Psoas muscle (tissue), 8 donors: ENCODE measurements at places on chromosomes 3 and 15.

DNA sequence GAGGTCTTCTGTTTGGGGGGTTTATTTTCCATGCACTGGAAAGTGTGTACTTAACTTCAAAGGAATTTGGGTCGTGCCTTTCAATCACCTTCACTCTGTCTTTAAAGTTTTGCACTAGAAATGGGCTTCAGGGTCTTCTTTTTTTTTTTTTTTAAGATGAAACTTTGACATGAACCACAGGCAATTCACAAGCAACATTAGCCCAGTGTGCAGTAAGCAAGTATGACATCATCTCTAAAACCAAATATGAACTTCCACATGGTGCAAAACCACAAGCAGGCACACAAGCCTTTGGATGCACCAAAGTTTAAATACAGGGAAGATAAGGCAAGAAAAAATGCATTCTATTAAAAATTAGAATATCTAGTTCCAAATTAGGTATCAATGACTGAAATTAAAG lies 381.9 kb downstream of the ERC2 start:
- DNase-seq = no peak

- DNase-seq = no peak
These were observed 241.5 kb upstream of the SATB1 start for GRCh38 chr3:18666655-18667054.

GRCh38 chr3:148861277-148861869 lies 3.7 kb upstream of the CPA3 start:
- DNase-seq = no peak

DNA sequence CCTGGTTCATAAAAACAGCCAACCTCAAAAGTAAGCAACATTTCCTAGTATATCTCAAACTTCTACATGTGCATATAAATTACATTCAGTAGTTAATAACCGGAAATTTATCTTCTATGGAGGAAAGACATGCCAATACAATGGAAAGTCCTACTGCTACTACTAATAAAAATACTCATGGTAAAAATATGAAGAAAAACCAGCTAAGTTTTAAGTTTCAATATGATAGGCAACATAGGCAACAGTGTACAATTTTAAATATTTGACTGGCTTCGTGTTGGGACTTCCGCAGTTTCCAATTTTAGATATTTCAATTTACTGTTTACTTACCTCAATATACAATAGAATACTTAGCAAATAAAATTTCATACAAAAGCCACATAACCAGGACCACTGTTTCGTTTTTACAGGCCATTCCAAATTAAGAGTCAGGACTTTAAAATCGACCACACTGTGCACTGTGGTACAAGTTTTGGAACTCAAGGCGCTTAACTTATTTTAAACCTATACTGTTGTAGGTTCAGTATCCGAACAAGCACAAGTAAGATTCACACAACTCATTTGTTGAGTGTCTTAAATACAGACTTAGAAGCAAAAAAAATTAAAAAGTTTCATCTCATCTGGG lies 2.9 kb downstream of the NAA50 start:
- DNase-seq = no peak

GRCh38 chr15:33453761-33454160 lies 143.0 kb downstream of the RYR3 start:
- no peak for DNase-seq

DNA sequence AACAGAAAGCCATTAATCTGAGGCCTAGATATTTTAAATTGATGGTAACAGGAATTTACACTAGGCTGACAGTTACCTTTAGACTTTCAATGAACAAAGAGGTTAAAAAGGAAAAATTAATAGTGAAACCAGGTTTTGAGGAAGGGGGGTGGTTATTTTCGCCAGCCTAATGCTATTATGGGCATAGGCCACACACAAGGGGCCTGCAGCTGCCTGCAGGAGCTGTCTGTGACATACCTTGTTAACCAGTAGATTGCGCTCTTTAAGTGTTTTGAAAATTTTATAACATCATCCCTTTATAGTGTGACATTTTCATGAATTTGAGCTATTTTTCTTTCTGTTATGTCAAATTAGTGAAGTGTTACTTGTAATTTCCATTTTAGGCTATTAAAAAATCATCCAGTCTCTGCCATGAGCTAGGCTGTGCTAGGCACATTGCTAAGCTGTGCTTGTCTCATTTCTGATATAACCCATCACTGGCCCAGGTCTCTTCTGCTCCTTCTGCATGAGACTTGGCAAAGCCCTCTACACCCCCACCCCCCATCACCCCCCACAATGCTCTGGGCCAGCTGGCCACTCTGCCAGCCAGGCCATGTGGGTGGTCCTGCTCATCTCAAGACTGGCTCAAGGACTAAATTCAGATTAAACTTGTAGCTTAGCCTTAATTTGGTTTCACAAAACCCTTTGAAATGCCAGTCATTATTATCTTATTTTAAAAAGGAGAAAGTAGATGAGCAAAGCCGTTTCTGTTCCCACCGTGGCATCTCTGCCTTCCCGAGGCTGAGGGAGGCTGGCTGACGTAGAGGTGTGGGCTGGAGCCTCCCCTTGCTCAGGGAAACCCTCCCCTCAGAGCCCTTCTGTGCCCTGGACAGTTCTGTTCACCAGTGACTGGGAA lies 48.4 kb upstream of the SEC22A start:
- DNase-seq = no peak

DNA sequence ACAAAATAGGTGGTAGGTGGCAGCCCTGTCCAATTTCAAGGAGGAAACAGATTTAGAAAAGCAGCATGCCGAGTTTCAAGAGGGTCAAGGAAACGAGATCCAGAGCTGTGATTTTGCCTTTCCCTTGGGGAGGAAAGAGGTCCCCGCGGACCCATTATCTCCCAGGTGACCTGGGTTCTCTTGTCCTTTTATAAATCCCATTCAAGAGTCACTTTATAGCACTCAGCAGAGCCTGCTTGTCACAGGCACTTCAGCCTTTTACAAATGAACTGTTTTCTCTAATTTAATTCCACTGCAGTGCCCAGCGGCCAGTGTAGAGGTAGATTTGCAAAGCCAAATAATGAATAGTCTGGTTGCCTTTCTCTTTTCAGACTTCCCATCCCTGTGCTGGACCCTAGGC lies 99.9 kb downstream of the CD47 start:
- DNase-seq = no peak

DNA sequence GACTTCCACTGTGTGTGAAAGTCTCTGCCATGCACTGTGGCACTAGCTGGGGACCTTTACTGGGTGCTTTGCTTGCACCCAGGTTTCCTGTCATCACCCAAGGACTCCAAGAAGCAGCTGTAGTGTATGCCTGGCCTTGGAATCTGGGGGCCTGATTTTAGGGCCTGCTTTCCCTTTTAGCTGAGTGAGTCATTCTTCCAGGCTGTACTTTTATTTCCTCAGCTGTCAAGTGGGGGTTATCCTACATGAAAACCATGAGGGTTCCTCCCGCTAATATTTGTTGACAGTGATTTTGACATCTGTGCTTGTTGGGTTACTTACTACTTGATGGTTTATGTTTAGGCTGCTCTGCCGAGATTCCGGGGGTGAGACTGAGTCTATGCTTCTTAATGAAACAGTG lies 18.5 kb downstream of the GORASP1 start:
- no peak for DNase-seq

GRCh38 chr3:53161820-53162671 lies 1.0 kb downstream of the PRKCD start:
- DNase-seq = no peak

DNA sequence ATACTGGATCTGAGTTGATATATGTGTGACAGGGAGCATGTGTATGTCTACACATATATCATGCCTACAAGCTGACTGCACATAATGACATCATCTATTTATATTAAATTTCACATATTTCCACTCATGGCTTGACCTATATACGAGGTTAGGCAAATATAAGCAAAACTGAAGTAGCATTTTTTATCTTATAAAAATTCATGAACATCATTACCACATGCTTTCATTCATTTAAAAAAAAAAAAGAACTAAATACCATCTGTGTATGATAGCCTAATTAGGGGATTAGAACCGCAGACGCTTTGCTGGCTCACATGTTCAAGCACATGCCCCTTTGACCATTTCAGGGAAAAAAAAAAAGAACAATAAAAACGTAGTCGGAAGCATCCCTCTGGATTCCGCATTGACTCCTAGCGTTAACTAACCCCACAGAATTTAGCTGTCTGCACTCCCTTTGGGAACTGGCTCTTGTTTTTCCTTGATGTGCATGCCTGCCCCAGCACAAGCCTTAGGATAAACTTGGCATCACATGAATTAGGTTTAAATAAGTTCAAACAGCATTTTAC lies 888.4 kb downstream of the ROBO1 start:
- DNase-seq = no peak

GRCh38 chr3:88149101-88149508 lies 654 bp upstream of the C3orf38 start:
- DNase-seq = no peak

GRCh38 chr15:48300038-48300437 lies 31.2 kb upstream of the DUT start:
- DNase-seq = no peak

DNA sequence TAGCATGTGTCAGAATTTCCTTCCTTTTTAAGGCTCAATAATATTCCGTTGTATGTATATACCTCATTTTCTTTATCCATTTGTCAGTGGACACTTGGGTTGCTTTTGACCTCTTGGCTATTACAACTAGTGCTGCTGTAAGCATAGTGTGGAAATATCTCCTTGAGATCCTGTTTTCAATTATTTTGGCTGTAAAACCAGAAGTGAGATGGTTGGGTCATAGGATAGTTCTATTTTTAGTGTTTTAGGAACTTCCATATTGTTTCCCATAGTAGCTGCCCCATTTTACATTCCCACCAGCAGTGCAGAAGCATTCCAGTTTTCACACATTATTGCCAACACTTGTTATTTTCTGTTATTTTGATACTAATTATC lies 70.4 kb upstream of the C15orf39 start:
- no peak for DNase-seq

GRCh38 chr3:124960698-124961097 lies 26.1 kb upstream of the MUC13 start:
- DNase-seq = no peak

DNA sequence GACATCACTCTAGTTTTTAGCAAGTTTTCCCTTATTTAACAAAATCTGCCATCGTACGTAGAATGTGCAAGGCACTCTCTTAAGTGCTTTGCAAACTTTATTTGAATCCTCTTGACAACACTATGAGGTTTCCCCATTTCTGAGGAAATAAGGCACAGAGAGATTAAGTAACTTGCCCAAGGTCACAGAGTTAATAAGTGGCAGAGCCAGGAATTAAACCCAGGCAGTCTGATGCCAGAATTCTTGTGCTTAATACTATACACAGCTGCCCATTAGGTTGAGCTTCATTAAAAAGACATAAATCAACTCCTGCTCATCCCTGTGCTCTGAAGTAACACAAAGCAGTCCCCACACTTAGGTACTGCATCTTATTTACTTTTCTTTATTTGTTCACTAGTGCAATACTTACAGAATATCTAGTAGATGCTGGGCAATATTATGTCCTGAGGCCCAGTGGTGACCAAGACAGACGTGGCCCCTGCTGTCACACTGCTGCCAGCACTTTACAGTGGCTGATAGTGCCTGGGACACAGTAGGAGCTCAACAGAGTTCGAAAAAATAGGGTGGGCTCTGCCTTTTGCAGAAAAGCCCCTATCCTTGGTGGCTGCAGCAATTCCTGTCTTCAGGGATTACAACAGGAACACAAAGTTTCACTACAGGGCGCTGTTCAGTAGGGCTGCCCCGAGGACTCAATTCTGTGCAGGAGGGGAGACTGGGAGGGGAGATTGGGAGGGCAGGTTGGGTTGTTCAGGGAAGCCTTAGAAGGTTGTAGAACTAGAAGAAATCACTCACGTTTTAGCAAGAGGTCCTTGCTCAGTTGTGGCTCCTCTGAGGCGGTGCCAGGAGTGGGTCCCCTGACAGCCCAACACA lies 138.3 kb upstream of the TPM1 start:
- DNase-seq = no peak

GRCh38 chr15:63085289-63085688 lies 36.4 kb upstream of the LACTB start:
- no peak for DNase-seq

DNA sequence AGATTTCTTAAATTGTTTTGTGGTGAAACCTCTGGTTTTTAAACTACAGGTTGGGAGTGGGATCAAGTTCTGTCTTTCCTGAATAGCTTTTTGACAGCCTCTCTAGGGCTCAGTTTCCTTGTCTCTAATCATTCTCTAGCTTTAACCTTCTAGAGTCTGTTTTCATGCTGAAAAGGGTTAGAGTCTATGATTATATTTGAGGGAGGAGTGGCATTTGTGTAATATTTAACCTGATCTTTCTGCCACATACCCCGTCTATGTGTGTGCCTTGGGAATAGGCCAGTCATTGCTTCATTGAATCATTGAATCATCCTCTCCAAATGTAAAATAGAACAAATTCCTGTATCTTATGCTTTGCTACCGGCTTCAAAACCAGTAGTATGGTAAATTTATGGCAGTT lies 204.9 kb downstream of the KLHL25 start:
- no peak for DNase-seq

DNA sequence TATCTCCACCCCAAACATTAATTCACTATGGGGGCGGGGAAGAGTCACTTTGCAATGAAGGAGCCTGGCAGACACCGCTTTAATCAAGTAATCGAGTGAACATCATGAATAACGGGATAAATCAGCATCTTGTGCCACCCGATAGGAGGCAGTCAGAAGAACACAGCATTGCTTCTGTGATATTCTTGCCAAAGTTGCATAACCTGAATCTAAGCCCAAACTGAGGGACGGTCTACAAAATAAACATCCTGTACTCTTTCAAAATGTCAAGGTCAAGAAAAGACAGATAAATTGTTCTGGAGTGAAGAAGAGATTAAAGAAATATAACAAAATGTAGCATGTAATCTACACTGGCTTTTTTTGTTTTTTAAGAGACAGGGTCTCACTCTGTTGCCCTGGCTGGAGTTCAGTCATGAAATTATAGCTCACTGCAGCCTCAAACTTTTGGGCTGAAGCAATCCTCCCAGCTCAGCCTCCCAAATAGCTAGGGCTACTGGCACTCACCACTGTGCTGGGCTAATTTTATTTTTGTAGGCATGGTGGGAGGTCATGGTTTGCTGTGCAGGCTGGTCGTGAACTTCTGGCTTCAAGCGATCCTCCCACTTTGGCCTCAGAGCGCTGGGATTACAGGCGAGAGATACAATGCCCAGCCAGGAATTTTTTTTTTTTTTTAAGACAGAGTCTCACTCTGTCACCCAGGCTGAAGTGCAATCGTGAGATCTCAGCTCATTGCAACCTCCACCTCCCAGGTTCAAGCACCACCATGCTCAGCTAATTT lies 20.1 kb upstream of the VWA5B2 start:
- DNase-seq = no peak

GRCh38 chr3:7144697-7145308 lies 283.9 kb downstream of the GRM7 start:
- no peak for DNase-seq

DNA sequence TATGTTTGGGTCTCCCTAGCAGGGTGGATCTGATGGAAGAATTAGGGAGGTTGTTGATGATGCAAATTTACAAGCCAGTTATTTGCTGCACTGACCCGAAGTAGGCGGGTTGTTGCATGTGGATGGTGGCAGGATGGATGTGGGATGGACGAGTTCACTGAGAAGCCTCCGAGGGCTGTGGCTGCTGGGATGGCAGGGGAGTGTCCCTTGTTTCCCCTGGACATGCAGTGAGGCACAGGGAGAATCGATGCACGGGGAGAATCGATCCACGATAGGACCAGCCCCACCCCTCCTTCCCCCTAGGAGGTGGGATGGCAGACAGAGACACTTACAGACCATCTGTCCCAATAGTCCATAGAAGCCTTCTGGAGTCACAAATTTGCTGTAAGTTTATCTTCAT lies 31.0 kb upstream of the KLF13 start:
- DNase-seq = no peak

GRCh38 chr15:26667222-26667988 lies 105.5 kb downstream of the GABRB3 start:
- no peak for DNase-seq

- no peak for DNase-seq
These were observed 39.8 kb downstream of the CHDH start for GRCh38 chr3:53806182-53807116.

- DNase-seq = no peak
These were observed 112.4 kb downstream of the FRMD5 start for GRCh38 chr15:44082558-44083157.
